ENCODE measurements at places on chromosomes 1 and 21. TPM values are rescaled to one million over a fixed set of nuclear protein-coding genes. Genes with fewer than 3 reads are reported as not detected.

BCAS2 gene
- 16.1 TPM for polyA plus RNA-seq

ZNF695 gene
- 3.0 TPM for polyA plus RNA-seq

AMY2A gene
- polyA plus RNA-seq = not detected

OR2L13 gene
- polyA plus RNA-seq = 0.23 TPM

ANGPTL3 gene
- not detected for polyA plus RNA-seq

ATP1A4 gene
- not detected for polyA plus RNA-seq

OR2AK2 gene
- not detected for polyA plus RNA-seq

TSPAN1 gene
- 12.2 TPM for polyA plus RNA-seq

CFAP126 gene
- polyA plus RNA-seq = not detected
